Effector memory CD8-positive, alpha-beta T cell (primary cell): ENCODE measurements at places on chromosomes 2 and 18.

DNA sequence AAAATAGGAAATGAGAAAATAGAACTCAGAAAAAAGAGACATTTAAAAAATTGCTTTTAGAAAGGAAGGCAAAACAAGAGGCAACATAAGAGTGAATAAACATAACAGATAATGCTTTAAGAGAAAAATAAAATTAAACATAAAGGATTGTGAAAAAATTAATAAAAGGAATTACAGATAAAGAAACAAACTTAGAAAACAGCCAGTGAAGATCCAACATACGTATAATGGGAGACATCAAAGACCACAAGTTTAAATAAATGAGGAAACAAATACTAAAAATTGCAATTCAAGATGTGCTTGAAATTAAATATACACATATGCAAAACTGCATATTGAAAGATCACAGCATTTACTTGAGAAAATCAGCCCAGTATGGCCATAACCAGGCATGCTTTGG, 448.9 kb downstream of the NBAS start:
- DNase-seq: no peak

DNA sequence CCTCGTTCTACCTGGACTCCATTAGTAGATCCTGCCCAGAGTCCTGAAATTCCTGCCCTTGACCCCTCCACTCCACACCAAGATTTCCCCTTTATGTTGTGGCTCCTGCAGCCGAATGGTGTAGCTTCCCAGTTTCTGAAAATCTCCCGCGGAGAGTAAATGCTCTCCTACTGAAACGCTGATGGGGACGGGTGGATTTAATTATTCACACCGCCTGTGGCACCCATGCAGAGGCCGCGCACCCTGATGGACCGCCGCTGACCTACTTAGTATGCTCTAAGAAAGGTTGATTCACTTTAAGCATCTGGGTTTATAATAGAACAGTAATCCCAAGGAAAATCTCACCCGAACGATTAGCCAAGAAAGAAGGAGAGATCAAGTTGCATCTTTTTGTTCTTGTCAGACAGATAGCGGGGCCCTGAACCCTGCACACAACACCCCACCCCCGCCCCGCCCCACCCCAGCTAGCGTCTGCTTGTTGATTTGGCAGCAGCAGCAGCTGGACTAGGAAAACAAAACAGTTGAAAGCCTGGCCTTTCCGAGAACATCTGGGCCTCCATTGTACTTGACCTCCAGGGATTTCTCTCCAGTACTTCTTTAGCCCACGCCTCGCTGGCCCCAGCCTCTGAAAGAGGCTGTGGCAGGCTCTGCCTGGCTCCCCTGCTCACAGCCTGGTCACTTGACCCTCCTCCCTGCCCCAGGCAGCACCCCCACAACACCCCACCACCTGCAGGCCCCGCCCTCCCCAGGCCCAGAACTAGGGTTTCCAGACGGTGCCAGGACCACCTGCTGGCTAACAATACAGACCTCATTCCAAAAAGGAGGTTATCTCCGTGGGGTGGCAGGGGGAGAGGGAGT, 53.6 kb downstream of the DPYSL5 start:
- no peak for DNase-seq

GRCh38 chr2:950080-950966, at the start of gene SNTG2:
SNTG2 (plus strand) TSS chr2:950849; CDS start chr2:950997, 148 bp downstream.
- DNase-seq: no peak

- DNase-seq: no peak
Observed at GRCh38 chr2:238872026-238872425, 24.1 kb downstream of the TWIST2 start.

DNA sequence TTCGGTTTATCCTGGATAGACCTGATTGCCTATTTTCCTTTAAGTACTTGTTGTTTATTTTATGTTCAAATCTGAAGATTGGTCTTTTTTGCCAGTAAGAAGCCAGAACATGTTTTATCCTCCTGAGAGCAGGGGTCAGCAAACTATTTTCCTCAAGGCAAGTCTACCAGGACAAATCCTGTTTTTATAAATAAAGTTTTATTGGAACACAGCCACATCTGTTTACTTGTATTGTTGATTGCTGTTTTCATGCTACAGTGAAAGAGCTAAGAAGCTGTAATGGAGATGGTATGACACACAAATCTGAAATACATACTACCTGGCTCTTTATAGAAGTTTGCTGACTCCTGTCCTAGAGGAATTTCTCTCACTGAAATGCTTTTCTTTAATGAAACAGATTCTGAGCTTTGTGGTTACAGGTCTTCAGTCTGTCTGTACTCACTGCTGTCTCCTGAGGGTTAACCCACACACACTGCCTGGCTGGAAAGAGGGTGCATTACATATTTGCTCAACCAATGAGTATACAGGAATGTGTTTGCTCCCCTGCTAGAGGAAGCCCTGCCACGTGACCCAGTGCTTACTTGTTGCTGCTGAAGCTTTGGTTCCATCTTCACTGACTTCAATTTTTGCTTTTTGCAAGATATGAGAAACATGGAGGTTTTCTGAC, 22.6 kb downstream of the MRPL44 start:
- no peak for DNase-seq

GRCh38 chr2:126664639-126665038, 8.7 kb downstream of the GYPC start:
- DNase-seq: no peak
